ENCODE measurements at places on chromosomes 3 and 15.

DNA sequence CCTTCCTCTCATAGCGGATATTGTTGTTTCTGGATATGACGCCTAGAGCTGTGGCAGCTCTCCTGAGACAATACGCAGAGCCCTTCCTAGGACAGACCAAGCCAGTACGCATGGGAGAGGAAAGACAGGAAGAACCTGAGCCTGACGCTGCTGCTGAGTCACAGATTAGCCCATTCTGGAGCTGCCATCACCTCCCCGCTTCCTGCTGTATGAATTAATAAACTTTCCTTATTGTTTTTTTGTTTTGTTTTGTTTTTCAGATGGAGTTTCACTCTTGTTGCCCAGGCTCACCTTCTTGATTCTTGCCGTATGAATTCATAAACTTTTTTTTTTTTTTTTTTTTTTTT is 67.0 kb downstream of the PPCDC start:
- DNase-seq: no peak

DNA sequence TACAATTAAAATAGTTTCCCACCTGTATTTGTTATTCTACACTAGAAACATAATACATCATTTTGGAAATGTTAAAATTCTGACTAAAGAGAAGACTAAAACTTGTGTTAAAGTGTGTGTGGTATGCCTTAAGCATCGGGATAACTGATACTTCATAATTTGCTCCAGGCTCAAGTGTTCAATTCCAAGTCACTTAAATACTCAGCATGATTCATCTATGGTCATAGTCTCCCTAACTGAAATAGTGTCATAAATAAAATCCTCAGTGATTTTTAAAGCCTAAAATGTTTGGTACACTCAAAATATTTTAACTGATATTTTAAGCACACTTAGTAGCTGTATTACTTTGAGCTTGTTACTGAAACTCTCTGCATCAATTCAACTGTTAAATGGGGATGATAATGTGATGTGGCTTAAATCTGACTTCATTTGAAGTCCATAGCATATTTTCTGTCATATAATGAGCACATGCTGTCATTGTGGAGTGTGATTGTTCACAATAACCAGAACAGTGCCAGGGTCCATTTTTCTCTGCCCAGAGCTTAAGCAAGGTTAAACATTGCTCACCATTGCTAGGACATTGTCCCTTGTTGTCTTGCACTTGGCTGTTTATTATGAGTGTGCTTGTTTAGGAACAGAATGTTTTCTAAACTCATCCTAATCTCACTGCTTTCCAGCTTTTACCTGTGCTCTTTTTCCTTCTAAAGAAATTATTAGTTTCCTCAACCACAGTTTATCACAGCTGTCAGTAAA is 122.2 kb downstream of the KLHL25 start:
- DNase-seq: no peak

- no peak for DNase-seq
These were observed 27.6 kb downstream of the NIPA2 start for GRCh38 chr15:22866079-22866478.

DNA sequence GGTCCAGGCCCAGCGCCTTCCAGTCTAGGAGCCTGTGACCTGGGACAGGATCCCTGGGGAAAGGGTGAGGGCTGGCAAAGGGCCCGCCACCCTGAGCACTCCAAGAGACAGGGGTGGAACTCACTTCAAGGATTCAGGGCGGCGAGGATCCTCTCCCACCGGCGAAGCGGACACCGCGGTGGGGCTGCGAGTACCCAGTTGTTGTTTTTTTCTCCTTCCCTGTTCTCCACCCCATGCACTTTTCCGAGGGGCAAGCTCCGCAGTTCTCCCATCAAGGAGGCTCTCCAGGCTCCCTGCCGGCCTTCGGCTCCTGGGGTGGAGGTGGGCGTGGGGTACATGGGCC is 387 bp upstream of the PAQR5 start:
- no peak for DNase-seq

- DNase-seq: no peak
These were observed 4.9 kb downstream of the MRPL47 start for GRCh38 chr3:179599531-179599930.

GRCh38 chr3:1962396-1963088 is 136.1 kb upstream of the CNTN4 start:
- DNase-seq: no peak

DNA sequence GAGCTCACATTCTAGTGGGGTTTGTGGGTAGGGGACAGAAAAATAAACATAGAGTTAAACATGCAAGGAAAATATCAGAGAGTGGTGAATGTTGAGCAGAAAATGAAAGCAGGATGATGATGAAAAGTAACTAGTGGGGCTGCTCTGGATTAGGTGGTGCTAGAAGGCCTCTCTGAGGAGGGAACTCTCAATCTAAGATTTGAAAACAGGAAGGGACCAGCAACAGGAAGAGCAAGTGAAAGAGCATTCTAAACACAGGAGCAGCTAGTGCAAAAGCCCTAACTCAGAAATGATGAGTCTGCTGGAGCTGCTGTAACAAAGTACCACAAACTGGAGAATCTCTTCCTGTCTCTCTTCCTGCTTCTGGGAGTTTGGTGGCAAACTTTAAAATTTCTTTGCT is 468.6 kb upstream of the AGTR1 start:
- DNase-seq: no peak

DNA sequence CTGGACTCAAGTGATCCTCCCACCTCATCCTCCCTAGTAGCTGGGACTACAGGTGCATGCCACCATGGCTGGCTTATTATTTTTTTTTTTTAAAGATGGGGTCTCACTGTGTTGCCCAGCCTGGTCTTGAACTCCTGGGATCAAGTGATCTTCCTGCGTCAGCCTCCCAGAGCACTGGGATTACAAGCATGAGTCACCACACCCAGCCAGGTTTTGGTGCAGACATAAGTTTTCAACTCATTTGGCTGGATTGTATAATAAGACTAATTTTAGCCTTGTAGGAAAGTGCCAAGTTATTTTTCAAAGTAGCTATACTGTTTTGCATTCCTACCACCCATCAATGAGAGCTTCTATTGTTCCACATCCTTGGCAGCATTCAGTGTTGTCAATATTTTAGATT is 32.1 kb downstream of the BUB1B start:
- no peak for DNase-seq

DNA sequence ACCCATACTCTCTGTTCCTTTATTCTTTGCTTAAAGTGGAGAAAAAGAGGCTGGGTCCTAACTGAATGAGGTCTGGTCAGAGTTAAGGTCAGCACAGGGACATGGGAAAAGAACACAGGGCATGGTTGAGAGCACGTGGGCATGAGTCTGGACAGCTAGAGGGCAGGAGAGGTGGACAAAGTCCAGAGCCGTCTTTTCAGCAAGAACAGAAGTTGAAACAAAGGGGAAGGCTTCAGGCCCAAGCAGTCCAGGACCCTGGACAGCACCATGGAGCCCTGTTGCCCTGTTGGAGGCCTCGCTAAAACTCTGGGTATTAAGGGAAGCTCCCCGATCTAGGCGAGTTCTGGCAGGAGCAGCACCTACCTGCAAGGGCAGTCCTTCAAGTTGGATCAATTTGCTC is 50.7 kb downstream of the XYLB start:
- DNase-seq: peak; percentile 0
